Endothelial cell of umbilical vein (primary cell): ENCODE measurements at places on chromosomes 13 and 19. TPM values are rescaled to one million over a fixed set of nuclear protein-coding genes. Genes with fewer than 3 reads are reported as not detected.

DAPK3 gene
- 157 and 170 TPM in 2 replicates for total RNA-seq

CYP4F12 gene
- total RNA-seq = not detected in 2 replicates

PPP1R37 gene
- 27.1 and 28.5 TPM in 2 replicates for total RNA-seq

CEACAM4 gene
- total RNA-seq = not detected in 2 replicates

SLC15A1 gene
- total RNA-seq = 0.09 TPM in 1 of 2 replicates, not detected in the other

CEACAM16 gene
- total RNA-seq = not detected in 2 replicates

SPRED3 gene
- 13.5 and 15.7 TPM in 2 replicates for total RNA-seq

MEF2B gene
- total RNA-seq = 1.2 and 1.3 TPM in 2 replicates

C19orf47 gene
- total RNA-seq = 16.4 and 17.3 TPM in 2 replicates

TBXA2R gene
- total RNA-seq = 2.9 and 3.4 TPM in 2 replicates

PHLDB3 gene
- 10.1 and 12.0 TPM in 2 replicates for total RNA-seq
